Amygdala (tissue), 56 donors: ENCODE measurements at places on chromosomes 6 and 20.

DNA sequence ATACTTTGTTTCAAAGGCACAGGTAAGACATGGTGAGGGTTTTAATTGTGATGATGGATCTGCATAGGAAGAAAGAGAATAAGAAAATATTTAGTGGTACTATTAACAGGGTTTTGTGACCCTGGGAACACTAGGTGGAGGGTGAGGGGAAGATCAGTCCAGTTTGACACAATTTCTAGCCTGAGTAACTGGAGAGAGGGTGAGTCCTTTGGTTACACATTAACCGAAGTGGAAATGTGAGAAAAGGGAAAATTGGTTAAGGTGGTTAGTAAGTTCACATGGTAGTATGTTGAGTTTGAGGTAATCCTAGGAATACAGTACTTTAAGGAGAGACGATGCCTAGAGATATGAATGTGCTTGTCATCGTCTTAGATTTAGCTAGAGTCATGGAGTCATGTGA is 54.8 kb upstream of the POU3F2 start:
- DNase-seq: no peak

- no peak for DNase-seq
These were observed 8.4 kb downstream of the IRF4 start for GRCh38 chr6:399785-400534.

DNA sequence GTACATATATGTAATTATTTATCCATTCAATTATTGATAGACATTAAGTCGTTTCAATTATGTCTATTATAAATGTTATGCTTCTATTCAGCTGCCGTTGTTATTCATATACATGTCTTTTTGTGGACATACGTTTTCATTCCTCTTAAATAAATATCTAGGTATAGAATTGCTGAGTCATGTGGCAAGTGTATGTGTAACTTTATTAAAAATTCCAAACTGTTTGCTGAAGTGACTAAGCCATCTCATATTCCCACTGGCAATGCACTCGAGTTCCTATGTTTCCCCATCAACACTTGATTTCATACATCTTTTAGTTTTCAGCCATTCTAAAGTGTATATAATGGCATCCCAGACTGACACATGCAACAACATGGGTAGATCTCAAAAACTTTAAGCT is 739.7 kb upstream of the POU3F2 start:
- DNase-seq: no peak

- no peak for DNase-seq
These were observed 145.3 kb downstream of the KHDC1L start for GRCh38 chr6:73079978-73080377.

DNA sequence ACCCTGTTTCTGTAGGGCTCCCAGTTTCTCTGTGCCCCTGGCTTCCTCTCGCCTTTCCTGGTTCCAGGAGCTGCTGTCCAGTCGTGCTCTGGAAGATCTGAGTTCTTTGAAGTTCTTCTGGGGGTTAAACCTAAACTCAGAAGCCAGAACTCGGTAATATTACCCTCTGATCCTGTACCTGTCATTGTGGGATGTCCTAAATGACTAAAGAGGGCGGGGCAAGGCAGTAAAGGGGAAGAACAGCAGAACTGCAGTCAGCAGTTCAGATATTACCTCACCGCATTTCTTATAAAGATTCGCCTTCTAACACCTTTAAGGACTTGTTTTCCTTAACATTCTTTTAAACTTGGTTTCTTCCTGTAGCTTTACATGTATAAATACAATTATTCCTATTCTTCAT is 63.9 kb downstream of the FAM120B start:
- no peak for DNase-seq

- no peak for DNase-seq
These were observed 527.8 kb upstream of the RNF217 start for GRCh38 chr6:124434421-124434820.

DNA sequence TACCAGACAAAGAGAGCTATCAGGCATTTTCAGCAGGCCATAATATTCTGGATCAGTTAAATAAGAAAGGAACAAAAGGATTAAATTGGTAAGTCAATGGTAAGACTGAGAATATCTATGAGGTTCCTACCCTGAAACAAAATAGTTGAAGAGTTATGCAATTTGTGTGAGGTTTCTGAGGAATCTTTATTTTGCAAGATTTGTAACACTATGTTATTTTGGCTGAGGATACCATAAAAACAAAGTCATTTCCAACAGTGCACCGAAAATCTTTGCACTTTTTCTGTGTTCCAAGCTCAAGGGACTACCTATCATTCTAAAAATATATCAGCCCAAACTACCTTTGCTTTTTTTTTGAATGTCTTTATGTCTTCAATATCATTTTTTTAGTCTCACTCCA is 383.3 kb upstream of the CITED2 start:
- no peak for DNase-seq

- DNase-seq: no peak
These were observed 6.6 kb upstream of the GUCA1B start for GRCh38 chr6:42201382-42201781.

GRCh38 chr6:32082478-32082877 is 26.7 kb downstream of the TNXB start:
- no peak for DNase-seq

DNA sequence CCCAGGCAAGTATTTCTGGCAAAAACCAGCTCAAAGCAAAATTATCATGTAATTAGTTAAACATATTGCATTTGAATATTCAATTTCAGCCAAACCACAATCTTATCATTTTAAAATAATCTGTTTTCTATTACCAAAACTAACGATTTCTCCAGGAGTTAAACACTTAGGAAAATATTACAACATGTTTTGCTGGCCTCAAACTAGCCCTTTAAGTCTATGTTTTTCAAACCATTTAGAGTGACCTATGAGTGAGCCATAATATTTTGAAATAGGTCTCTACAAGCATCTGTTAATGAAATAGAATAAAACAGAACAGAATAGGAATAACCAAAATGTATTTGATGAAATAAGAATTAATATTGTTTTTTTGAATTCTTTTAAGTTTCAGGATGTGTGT is 370.9 kb downstream of the COL12A1 start:
- DNase-seq: no peak

DNA sequence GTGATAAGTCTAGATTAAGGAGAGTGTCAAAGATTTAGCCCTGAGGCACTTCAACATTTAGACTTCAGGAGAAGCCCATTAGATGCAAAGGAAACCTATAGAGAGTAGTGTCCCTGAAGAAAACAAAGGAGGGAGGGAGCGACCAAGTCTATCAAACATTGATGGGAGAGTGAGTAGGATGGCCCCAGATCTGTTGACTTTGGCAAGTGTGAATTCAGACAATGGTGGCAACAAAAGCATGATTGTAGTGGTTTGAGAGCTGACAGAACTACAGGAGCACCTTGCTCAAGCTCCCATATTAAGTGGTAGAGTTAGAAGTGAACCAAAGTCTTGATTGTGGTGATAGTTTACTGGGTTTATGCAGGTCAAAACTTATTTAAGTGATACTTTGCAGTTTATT is 979 bp upstream of the ABCF1 start:
- no peak for DNase-seq

- no peak for DNase-seq
These were observed 270.6 kb downstream of the KHDC1L start for GRCh38 chr6:72954716-72955115.

DNA sequence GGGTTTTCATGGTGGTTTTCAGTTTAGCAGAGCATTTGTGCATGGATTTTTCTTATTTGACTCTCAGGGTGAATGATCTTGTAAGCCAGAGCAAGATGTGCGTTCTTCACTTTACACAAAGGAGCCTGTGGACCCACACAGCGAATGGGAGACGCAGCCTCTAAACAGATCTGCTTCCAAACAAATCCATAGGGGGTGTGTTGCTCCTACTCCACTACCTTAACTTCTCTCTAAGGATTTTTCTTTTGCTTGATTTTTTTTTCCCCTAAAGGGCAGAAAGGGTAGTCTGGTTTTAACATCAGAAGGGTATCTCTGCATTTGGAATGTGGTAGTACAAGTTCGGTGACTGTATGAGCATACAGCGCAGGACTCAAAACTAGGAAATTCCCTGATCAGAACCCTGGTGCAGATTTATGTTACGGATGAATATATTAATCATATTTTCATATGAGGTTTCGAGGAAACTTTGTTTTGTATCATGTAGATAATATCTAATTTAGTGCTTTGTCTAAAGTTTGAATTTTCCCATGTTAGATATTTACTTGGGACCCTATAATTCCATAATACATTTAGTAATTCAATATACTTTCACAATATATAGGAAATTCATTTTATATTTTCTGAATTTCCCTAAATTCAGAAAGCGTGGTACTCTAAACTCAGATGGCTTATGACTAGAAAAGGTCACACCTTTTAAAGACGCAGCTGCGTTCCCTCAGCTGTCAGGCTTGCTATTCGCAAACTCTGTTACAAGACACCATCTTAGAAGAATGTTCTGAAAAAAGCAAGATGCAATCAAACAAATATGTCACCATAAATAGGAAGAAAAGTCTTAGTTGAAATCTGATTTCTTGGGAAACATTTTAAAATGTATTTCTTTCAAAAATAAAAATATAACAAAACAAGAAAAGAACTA is 196.9 kb downstream of the TMEM242 start:
- DNase-seq: no peak

DNA sequence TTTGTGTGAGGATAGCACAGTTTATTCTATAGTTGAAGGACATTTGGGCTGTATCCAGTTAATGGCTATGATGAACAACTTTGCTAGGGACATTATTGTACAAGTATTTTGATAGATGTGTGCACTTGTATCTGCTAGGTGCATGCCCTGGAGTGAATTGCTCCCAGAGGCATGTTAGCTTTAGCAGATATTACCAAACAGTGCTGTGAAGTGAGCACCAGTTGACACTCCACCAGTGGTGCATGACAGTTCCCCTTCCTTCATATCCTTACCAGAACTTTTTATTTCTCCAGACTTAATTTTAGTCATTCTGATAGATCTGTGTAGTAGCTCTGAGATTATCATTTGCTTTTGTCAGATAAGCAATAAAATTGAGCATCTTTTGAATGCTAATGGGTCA is 48.9 kb upstream of the ENPP5 start:
- no peak for DNase-seq

GRCh38 chr6:146292506-146292905 is 251.1 kb upstream of the RAB32 start:
- DNase-seq: no peak

- DNase-seq: peak; percentile 68
These were observed 8.7 kb downstream of the PLCG1 start for GRCh38 chr20:41145821-41146620.

GRCh38 chr6:138805016-138805765 is 9.3 kb downstream of the ECT2L start:
- DNase-seq: no peak

GRCh38 chr6:169800116-169800667 is 48.8 kb downstream of the ERMARD start:
- no peak for DNase-seq

GRCh38 chr20:23096986-23097520 is 10.9 kb upstream of the CD93 start:
- DNase-seq: no peak

- DNase-seq: no peak
These were observed 87.5 kb downstream of the ZFP64 start for GRCh38 chr20:52103913-52104545.

GRCh38 chr20:4736875-4737274 is 15.2 kb downstream of the PRND start:
- no peak for DNase-seq

GRCh38 chr6:6826095-6826901 is 237.8 kb downstream of the LY86 start:
- no peak for DNase-seq

DNA sequence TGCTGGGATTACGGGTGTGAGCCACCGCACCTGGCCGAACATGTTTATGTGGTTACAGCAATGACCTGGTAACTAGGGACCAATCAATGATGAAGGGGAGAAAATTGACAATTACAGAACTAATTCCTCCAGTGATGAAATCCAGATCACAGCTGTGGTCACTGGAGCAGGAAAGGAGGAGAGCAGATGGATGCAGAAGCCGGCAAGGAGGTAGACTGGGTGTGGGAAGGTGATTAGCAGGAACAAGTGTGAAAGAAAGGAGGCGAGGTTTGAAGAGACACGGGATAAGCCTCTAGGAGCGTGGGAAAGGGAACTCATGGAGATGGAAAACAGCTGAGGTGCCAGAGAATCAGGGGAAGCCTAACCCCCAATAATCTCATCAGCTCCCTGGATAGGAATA is 17.2 kb upstream of the SPAG4 start:
- DNase-seq: no peak

GRCh38 chr20:34907616-34908469 is 31.4 kb downstream of the ACSS2 start:
- DNase-seq: no peak

DNA sequence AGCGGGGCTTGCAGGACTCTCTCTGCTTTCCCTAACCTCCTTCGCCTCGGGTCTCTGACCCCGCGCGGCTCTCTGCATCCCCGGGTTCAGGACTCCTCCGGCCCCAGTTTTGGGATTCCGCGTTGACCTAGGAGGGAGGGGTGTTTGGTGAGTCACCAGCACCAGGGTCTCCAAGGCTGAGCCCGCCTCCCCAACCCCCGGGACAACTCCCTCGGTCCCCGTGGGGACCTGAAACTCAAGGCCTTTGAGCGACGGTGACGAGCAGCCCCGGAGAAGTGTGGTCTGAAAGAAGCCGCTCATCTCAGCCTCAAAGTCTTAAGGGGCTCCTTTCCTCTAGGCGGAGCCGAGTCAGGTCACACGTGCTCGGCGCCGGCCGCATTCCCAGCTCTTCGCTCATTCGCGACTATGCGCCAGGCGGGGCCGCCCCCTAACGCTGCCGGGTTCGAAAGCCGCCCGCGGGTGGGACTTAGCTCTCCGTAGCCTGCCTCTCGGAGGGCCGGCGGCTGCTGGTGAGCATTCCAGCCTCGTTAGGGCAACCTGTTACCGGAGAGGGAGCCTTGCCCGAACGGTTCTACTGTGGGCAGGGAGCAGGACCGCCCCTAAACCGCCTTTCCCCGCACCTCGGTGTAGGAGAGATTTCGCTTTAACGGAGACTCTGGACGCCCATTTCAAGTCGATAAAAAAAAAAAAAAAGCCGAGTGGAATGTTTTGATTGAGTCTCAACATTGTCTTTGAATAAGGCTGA is 3.0 kb upstream of the PRDM13 start:
- DNase-seq: no peak

DNA sequence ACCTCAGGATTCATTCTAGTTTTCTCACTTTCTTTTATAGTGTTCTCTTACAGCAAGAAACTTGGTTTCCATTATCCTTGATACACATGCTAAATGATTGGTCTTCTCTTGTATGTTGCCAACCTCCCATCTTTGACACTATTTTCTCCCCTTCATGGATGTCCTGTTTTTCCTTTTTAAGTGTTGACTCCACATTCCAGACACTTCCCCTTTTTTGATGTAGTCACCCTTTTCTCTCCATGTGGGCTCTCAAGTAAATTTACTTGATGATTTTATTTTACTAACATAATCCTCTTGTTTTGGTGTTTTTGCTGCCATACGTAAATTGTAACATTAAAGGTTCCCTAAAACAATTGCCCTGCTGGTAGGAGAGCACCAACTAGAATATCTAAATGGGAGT is 148.1 kb downstream of the ZFAND3 start:
- DNase-seq: no peak

- no peak for DNase-seq
These were observed 69.4 kb upstream of the NAA20 start for GRCh38 chr20:19947611-19948264.

DNA sequence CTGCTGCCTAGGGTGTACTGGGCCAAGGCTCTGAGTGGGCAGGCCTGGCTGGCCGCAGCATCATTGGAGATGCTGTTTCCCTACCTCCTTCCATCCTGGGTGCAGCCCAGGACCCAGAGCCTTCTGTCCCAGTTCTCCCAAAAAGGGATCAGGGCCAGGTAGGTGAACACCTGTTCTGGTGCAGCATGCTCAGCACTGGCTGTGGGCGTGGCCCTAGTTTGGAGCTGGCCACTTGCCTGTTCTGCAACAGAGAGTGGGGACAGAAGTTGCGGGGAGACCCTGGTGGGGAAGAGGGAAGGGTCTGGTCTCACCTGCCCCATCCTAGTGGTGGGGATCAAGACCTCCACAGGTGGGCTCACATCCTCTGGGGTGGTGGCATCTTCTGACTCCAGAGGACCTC is 1.4 kb upstream of the ARMC12 start:
- no peak for DNase-seq
